Frontal cortex (tissue), 4 donors: ENCODE measurements at places on chromosomes 11 and 22.

DNA sequence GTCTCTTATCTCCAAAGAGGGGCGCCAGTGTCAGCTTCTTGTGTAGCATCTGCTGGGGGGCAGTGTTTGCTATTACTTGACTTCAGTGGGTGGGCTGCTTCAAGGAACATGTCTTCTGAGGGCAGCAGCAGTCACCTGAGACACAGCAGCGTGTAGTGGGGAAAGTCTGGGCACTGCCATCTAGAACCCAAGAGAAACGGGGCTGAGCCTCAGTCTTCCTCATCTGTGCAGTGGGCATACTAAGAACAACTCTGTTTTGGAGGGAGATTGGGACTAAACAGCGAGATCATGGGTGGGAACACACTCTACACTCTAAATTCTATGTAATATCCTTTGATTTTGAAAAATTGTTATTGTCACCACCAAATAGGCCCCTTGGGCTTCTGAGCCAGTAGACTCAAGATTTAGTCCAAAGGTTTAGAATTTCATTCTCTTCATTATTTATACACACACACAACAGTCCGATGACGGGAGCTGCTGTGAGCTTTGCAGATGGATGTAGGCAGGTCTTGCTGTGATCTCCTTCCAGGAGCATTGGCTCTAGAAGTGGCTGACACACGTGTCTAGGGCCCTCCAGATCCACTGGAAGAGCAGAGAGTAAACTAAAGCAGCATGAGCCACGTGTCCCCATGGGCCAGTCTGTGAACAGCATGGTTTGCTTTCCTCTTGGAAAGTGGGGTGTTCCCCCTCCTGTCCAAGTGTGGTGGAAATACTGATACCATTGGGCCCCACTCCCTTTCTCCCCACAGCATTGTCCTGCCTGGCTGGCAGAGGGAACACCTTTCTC lies 51.8 kb downstream of the TRAF6 start:
- no peak for DNase-seq

DNA sequence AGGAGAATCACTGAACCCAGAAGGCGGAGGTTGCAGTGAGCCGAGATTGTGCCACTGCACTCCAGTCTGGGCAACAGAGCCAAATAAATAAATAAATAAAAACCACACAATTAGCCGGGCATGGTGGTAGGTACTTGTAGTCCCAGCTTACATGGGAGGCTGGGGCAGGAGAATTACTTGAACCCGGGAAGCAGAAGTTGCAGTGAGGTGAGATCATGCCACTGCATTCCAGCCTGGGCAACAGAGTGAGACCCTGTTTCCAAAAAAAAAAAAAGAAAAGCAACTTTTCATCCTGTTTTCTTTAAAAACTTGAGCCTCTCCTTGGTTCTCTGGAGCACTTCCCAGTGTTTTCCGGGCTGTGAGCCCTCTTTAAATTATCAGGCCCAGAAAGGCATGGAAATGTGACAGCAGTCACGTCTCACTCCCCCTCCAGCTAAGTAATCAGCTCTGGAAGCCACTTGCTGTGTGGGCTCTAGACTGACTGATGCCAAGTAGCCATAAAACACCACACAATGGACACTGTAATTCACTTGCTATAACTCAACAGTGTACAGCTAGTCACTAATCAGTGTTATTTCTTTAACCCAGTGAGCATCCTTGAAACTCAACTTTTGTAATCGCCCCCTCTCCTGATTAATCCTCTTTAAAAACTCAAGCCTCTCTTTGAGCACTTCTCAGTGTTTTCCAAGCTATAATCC lies 13.0 kb upstream of the MCHR1 start:
- no peak for DNase-seq

- DNase-seq, result no peak
Measured at GRCh38 chr11:7656704-7657103, 16.6 kb downstream of the CYB5R2 start.

DNA sequence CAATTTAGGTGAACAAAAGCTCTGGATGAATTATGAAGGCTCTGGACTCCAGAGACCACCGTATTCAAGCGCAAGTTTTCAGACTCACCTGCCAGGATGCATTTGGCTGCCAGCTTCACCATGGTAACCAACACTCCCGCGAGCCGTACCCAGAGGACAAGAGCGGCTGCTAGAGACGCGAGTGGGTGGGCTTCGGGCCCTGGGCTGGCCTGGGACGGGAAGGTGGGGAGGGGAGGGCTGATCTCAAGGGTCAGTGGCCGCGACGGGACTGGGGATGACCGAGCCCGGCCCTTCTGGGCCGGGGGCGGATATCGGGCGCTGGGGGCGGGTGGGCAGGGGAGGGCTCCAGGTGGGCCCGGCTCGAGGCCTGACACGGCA lies 344 bp downstream of the IFT27 start:
- DNase-seq, result no peak

- DNase-seq, result no peak
Measured at GRCh38 chr11:12240677-12241076, 130.3 kb downstream of the MICAL2 start.

DNA sequence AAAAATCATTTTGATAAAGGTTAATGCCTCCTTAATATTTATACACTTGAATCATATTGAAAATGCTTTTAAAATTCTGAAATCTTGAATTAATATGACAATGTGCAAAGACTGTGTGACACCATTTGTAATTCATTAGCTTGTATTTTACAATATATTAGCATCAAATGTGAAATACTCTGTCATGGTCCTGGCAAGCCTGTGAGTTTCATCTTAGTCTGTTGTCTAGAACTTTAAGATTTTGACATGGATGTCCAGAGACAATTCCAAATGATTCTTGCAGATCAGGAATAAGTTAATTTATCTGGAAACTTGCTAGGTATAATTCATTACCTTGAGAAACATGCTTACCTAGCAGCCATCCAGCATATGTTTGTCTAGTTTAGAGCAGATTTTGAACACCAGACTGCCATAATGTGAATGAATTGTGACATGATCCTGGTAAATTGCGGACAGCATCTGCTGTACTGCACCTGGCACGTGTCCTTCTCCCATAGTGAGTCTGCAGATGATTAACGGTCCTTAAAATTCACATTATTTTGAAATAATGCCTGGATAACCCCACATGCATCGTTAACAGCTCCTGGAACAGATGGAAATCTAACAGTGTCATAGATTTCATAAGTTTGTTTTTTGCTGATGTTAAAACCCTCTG lies 34.5 kb upstream of the DEUP1 start:
- no peak for DNase-seq
